ENCODE measurements at places on chromosomes 2 and 18.
A peak's percentile ranks its signal among the peaks of the same experiment; 100 is the strongest.

GRCh38 chr18:22980394-22980793 is 47.3 kb downstream of the RBBP8 start:
- DNase-seq = no peak

- no peak for DNase-seq
Measured at GRCh38 chr2:7288484-7288883, 371.3 kb downstream of the RNF144A start.

DNA sequence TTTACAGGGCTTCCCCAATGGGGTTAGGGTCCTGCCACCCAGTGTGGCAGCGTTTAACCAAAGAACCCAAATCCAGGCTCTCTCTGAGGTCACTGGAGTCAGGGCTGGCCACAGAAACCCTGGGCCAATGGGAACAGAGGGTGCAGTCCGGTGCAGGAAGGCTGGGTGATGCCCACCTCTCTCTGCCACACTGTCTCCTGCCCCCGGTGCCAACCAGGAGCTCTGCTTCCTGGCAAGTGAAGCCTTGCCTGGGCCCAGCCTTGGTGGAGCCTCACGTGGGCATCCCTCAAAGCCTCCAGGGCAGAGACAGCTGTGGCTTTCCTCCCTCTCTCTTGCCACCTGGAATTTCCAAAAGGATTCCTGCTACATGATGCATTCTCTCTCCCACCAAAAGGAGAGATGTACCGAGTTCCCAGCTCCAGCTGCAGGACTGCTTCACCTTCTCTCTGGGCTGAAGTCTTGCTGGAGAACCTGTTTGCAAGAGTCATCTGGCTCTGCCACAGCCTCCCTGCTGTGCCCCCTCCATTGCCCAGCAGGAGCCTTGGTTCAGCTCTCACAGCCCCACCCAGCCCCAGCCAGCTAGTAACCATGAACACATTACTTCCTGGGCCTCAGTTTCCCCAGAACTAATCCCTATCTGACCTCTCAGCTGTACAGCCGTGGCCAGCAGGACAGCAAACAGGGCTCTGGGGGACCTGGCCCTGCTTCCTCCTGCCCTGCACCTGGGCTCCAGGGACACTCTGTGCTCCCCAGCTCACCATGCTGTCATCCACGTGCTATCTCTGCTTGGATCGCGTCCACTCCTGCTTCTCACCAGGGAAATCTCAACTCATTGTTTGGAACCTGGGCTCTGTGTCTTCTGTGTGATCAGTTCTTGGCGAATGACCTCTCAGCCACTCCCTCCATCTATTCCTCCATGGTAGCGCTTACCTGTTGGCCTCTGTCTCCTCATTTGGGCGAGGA is 43.4 kb downstream of the KCNF1 start:
- DNase-seq = no peak

GRCh38 chr2:71340176-71340575 is 8.6 kb downstream of the ZNF638 start:
- DNase-seq = no peak

- DNase-seq = no peak
Measured at GRCh38 chr18:53025247-53025646, 685.2 kb downstream of the DCC start.

GRCh38 chr18:45040879-45041278 is 360.2 kb downstream of the SETBP1 start:
- no peak for DNase-seq

GRCh38 chr2:191188550-191189093 is 37.8 kb upstream of the STAT4 start:
- DNase-seq = no peak

DNA sequence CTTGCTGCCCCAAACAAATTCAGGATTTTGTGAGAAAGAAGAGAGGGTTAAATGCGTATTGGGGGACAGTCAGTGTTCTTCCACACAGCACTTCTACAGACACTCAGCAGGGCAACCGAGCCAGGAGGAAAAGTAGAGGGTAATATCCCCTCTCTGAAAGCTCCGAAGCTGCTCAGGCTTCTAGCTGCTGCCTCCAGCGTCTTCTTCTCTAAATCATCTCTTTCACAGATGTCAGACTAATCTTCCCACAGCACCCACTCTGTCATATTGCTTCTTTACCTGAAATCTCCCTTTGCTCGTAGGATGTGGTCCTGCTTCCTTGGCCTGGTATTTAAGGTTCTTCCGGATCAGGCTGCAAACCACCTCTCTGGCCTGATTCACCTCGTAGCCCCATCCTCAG is 117.6 kb upstream of the HAAO start:
- no peak for DNase-seq

GRCh38 chr2:215354771-215355695 is 43.2 kb downstream of the ATIC start:
- no peak for DNase-seq

GRCh38 chr2:14120376-14120775 is 512.1 kb upstream of the LRATD1 start:
- DNase-seq = no peak

DNA sequence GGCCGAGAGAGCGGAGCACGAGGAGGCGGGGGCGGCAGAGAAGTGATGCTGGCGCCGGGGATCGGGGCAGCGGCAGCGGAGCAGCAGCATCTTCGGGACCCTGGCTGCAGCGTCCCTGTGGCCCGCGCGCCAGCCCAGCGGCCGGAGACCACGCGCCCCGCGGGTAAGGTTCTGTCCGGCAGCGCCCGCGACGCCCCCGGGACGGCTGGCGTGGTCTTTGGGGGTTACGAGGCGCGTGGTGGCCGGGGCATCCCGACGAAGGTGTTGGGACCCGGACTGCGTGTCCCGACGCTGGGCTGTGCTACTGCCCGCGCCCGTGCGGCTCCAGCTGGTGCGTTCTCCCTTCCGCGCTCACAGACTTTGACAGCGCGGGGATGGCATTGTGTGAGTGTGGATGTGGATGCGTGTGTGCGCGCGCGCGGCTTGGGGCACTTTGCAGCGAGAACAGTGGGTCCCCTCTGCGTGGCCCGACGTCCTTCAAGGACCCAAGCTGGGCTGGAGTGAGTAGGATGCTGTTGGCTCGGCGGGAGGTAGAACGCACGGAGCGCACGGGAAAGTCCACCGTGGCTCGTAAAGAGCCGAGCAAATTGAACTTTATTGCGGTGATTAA is 405.0 kb downstream of the XIRP2 start:
- DNase-seq = no peak

- DNase-seq = no peak
Measured at GRCh38 chr2:234426616-234427015, 70.3 kb downstream of the ARL4C start.

GRCh38 chr2:162824304-162824703 is 14.3 kb downstream of the KCNH7 start:
- DNase-seq = no peak

- no peak for DNase-seq
Measured at GRCh38 chr2:239236043-239236807, 164.6 kb downstream of the HDAC4 start.

GRCh38 chr2:152488075-152488474 is 153.1 kb downstream of the FMNL2 start:
- DNase-seq = no peak

- DNase-seq = no peak
Measured at GRCh38 chr2:197327472-197328098, 17.0 kb upstream of the ANKRD44 start.

DNA sequence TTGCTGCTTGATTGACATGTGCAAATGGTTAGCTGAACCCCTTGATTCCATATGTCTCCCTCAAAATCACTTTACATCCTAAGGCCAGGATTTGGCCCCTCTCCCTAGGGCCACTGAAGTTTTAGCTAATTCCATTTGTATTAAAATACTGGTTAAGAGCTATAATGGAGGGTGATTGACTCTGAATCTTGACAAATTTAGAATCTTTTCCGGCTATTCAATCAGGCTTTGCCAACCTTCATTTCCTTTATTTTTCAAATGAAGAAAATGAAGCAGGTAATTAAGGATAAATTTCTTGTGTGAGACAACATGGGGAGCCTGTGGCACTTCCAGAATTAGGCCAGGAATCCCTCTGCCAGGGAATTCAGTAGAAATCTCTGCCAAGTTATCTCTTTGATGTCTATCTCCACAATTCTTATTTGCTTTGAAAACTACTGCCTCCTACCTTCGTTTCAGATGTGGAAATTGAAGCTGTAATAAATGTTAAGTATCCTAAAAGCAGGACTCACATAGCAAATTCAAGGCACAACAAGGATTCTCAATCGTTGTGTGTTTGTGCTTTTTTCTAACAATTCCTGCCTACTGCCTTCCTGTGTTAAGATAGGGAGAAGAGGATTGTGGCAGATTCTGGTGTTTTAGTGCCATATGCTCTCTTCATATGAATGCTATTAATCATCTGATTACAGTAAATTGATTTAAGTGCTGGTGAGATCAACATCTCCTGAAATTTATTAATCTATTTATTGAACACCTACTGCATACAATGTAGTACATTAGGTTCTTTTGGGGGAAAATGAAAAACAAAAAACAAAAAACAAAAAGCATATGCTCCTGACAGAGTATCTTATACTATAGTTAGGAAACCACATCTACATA is 47.8 kb upstream of the MAP4K3 start:
- DNase-seq = no peak

DNA sequence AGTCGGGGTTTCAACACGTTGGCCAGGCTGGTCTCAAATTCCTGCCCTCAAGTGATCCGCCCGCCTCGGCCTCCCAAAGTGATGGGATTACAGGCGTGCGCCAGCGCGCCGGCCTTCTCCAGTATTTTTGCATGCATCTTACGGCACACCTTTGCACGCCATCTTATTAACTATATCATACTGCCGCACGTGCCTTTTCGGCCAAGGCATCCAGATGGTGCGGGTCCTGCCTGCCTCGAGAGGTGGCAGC is 765 bp upstream of the ING5 start:
- no peak for DNase-seq

DNA sequence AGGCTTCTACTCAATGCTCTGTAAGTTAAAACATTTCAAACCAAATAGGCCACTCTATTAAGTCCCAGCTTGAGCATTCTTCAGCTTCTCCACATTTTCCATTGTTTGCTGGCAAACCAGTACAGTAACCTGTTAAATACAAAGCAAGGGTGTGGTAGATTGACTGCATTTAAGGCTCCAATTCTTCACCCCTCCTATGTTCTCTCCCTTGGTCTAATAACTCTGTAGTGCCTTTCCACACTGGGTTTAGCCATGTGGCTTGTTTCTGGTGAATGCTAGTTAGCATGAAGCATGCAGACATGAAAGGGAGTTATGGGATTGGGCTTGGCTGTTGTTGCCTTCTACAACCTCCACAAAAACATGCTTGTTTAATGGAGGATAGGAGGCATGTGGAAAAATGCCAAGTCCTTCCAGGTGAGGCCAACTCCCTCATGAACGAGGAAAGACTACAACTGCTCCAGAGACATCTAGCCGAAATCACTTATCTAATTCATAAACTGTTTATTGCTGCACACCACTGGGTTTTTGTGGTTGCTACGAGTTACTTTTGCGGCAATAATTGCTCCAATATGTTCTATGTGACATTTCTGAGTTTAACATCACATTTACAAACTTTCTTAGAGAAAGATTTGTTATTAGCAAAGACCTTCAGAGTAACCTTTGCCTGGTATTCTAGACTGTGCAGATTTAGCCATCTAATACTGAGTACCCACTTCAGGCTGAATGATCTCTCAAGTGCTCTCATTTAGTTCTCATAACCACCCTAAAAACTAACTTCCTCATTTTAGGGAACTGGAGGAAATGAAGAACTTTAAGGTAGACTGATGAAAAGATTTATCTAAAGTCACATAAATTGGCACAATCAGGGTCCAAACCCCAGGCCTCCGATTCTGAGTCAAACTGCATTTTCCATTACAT is 104.0 kb downstream of the SMAD2 start:
- peak; percentile 41 for DNase-seq

DNA sequence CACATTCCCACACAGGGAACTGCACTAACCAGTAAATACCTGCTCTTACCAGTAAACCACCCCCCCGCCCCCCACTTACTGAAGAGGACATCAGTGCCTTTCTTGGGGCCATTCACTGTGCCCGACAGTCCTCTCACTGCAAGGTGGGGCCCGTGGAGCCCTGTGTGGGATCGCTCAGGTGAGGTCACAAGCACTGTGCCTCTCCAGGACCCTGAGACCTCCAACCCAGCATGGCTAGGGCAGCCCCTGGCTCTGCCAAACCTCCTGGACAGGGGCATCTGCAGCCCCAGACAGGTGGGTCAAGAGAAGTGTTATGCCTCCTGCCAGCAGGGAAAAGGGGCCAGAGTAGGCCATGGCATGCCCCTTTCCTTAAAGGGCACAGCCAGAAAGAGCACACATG is 6.7 kb upstream of the NEURL3 start:
- DNase-seq = no peak

DNA sequence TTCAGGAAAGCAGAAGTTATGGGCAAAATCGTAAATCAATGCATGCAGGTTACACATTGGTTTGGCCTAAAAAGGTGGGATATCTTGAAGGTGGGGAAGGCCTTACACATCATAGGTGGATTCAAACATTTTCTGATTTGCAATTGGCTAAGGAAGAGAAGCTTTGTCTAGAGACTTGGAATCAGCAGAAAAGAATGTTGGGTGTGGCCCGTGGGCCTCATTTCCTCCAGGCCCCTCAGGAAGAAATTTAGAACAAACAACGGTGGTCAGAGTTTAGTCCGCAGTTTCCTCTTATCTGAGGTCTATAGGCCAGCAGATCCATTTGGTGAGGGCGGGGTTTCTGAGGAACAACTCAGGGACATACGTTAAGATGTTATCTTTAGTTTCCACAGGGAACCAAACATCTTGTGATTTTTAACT is 50.9 kb upstream of the AFF3 start:
- DNase-seq = no peak

DNA sequence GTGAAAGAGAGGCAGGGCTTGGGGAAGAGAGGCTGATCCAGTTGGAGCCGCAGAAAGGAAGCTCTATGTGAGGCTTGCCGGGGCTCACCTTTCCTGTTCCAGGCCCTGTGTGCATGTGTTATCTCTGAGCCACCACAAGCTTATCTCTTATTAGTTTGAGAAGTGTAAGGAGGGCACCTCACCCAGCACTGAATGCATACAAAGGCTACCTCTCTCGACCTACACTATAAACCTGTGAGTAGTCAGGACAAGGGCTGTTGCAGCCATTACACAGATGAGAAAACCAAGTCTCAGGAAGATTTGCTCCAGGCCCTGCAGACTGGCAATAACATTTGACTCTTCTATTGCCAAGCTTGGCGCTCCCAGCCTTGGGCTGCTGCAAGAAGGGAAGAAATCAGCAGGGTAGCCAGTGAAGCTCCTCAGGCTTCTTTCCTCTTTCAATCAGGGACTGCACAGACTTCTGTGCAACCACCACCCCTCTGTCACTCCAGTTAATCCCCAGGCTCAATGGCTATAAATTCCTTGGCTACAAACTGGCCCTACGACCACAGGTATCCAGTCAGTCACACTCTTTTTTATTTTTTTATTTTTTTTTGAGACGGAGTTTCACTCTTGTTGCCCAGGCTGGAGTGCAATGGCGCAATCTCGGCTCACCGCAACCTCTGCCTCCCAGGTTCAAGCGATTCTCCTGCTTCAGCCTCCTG is 73.8 kb downstream of the CLHC1 start:
- no peak for DNase-seq

- DNase-seq = no peak
Measured at GRCh38 chr2:208618220-208618619, 211.6 kb downstream of the PTH2R start.
